Stimulated activated CD4-positive, alpha-beta T cell treated with anti-CD3 and anti-CD28 coated beads, Interleukin-4, amount 100 ng/mL, for 1 hour (primary cell): ENCODE measurements at places on chromosomes 2 and 18.

DNA sequence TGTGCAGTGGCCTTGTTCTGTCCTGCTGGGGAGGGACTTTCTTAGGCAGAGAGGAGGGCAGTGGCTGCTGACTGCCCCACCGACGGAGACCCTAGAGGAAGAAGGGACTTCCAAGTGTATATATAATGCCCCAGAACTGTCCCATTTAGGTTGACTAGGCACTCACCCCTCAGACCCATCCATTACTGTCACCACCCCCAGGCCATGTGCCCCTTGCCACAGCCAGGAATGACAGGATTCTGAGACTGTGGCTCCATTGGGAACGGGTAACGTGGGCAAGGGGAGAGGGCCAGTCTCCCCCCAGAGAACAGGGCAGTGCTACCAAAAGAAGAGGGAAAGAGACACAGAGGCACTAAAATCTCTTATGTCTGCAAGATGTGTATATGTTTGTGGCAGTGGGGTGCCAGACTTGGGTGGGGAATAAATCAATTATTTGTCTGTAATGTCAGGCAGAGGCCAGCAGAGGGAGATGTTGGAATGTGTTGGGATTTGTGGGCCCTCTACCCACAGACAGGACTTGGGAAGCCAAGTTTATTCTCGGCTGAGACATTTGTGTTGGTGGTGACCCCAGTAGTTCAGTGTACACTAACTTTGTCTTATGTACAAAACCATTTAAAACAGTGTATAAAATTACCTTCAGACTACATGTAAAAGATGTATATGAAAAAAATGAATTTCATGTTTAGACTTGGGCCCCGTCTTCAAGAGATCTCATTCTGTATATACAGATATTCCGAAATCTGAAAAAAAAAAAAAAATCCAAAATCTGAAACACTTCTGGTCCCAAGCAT, 24.0 kb upstream of the TMEM37 start:
- no peak for DNase-seq

DNA sequence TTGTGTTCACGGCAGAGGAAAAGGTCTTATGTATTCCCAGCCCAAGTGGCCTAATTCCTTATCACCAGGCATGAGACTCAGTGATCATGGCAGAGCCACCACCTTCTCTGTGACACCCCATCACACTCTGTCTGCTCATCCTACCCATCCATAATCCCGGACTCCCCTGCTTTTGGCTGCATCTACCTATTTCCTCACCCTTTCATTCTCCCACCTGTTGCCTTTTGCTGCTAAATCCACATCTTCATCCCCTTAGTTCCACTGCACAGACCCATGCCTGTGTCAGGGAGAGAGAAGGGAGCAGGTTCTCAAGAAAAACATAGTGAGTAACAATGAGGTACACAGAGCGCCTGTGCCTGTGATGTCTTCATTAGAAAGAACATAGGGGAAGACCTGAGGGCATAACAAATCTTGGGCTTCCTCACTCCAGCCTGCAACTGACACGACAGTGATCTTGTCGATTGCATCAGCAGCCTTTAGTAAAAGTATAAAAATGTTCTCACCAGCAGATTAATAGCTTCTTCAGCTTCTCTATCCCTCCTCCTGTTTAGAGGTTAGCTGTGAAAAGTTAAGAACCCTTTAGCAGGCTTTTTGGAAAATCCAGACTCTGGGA, 246.5 kb upstream of the SPRED2 start:
- no peak for DNase-seq

DNA sequence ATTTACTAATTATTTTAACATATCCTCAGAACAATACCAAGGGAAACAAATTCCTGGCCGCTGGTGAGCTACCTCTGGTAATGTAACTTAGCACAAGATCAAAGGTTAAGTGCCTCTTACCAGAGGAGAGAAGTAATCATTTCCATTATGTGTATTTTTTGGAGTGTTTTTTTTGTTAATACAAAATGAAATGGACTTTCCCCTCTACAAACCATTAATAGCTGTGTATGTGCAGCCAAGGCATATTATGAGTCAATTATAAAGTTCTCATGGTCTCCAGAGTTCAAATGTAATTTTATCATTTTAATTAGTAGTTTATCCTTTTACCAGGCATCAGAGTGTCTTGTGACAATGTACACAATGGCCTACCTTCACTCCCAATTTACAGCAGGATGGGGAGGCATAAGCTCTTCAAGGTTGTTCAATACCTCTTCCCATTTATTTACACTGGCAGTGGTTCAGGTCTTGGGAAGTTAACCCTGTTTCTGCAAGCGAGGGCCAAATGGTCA, 242.2 kb downstream of the TGIF1 start:
- DNase-seq = no peak

- no peak for DNase-seq
These were observed 357.1 kb upstream of the TNP1 start for GRCh38 chr2:217216982-217217381.

DNA sequence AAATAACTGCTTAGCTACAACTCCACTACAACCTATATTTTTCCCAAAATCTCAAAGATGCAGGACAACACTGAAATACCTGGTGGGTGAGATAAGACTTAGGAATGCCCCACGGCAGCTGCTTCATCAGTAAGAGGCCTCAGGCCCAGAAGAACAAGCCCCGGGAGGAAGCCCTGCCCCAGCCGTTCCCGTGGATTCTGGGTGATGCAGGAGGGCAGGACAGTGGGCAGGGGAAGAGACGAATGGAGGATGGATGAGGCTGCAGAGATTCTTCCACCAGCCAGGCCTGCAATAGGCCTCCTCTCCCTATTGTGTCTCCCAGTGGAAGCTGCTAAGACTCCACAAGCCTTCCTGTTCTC, 197.9 kb upstream of the HDAC4 start:
- DNase-seq = no peak

DNA sequence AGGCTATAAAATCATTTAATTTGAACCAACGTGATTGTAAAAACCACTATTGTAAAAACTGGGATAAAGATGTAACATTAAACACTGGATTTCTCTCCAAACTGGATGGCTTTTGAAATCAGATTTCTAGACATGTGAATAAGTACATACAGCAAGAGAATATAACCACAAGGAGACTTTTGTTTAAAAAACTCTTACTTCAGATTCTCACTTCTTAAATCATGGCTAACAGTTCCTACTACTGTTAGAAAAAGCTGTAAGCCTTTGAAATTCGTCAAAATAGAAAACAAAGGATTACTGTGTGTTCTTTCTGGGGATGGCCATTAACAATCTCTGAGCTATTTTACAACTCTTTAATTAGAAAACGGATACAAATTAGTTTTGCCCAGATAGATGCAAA, 39.4 kb upstream of the SH3BP4 start:
- DNase-seq = no peak

- no peak for DNase-seq
These were observed 100.1 kb downstream of the GALNT13 start for GRCh38 chr2:153971855-153972254.

DNA sequence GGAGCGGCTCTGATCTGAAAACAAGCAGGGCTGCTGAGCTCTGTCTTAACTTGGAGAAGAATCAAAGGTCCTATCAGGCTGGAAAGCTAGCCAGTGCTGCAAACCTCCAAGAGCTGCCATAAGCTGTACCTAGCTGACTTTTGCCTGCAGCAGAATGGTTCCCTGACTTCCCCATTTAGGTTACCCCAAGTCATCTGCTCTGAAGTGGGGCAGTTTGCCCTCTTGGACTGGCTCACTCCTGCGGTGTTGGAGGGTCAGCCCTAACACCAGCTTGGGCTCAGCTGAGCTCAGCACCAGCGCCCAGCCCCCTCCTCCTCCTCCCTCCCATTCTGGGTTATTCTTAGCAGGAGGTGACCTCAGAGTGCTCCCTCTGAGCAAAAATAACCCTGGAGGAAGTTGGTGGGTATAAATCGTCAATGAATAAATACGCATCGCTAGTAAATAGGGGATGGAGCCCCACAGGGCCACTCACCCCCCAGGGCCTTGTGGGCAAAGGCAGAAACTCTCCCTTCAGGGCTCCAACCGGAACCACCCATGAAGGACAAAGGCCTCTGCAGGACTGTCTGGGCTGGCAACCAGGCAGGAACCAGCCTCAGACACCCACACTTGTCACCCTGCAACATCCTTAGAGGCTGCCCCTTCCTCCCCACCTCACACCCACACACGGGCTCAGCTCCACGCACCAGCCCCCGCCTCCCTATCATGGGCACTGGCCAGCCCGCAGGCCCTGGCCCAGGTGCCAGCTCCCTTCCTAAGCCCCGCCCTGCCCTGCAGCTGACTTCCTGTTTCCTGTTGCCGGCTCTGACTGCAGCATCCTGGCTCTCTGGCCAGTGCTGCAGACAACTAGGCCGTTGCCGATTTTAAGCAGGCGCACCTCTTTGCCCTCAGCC, 46.9 kb downstream of the DNMT3A start:
- peak; percentile 67 for DNase-seq

- no peak for DNase-seq
These were observed 25.5 kb upstream of the EDAR start for GRCh38 chr2:109014476-109014875.

- no peak for DNase-seq
These were observed 84.5 kb upstream of the SNTG2 start for GRCh38 chr2:866009-866680.

GRCh38 chr2:86087936-86088850, 17.5 kb downstream of the POLR1A start:
- DNase-seq = no peak

DNA sequence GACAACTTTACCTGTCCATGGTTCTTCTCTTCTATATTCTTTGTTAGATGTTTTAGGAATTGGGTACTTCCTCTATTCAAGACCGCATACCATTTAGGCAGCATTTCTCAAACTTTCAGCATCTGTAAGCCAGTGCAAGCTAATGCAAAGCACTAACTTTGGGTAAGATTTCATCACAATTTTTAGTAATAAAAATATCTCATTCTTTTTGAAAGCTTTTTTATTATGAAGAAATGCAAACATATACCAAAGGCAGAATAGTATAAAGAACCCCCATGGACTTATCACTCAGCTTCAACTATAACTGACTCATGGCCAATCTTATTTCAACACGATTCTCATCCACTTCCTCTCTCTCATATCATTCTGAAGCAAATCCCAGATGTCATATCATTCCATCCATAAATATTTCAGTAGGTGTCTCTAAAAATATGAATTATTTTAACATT, 32.9 kb downstream of the INO80C start:
- DNase-seq = no peak

GRCh38 chr2:71465961-71466300, 12.6 kb downstream of the DYSF start:
- DNase-seq = no peak

DNA sequence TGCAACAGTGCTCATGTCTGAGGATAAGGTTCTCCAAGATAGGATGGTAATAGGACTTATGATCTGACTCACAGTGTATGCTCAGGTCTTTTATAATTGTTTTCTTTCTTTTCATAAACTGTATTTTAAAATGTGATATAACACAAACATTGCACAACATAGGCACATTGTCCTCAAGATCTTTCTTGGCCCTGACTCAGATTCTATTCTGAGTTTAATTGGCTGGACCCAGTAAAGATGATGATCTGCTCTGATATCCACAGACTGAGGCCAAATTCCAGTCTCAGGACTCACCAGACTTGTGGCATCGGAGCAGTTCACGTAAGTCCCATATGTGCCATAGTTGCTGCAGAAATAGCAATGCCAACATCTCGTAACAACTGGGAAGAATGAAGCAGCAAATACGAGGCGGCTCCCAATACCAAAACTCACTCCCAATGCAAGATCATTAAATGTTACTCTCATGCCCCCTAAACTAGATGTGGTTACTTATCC, 448.9 kb upstream of the SLC14A2 start:
- DNase-seq = no peak

DNA sequence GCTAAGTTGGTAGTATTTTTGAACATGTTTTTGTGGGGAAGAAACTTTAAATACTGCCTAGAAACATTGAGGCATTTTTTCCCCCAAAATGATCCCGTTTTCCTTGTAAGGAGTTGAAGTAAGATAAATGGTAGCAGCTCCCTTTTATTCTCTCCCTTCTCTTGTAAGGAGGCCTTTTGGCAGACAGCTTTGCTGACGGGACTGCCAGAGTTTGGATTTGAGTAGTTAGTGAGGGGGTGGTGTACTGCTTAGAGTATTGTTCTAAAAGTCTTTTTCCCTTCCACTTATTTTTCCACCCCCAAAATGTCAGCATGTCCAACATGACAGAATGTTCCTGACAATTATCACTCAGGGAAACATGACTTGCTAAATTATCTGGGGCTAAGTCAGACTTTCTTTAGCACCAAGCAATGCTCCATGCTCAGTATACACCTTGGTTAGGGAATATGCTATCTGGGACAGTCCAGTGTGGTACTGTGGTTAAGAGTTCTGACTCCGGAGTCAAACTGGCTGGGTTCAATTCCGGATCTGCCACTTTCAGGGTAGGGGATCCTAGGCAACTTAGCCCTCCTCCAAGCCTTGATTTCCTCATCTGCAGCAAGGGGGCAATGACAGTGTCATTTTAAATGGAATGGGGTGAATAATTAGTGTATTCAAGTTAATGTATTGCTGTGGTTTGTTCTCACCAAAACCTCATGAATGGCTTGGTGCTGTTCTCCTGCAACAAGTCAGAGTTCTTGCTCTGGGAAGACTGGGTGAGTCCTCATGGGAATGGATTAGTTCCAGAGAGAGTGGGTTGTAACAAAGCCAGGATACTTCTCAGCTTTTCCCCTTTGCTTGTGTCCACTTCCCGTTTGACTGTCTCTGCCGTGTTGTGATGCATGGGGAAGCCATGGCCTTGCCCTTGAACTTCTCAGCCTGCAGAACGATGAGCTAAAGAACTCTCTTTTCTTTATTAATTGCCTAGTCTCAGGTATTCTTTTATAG, 116.2 kb downstream of the TANC1 start:
- DNase-seq = no peak

GRCh38 chr18:10264260-10264659, 190.2 kb upstream of the APCDD1 start:
- no peak for DNase-seq

DNA sequence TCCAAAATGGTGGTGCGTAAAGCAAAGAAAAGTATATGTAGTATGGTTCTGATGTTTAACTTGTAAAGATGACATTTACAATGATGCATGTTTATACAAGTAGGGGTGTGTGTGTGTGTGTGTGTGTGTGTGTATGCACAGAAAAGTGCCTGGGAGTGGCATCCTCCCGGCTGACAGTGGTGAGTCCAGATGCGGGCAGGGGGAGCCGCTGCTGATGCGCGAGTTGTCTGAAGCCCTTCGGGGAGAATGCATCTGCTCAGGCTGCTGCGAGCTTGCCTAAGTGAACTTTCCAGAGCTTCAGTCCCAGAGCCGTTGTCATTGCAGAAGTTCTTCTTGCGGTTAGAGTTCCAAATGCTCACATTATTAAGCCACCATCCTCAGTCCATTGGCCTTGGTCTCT, 429.7 kb upstream of the HS6ST1 start:
- DNase-seq = no peak

DNA sequence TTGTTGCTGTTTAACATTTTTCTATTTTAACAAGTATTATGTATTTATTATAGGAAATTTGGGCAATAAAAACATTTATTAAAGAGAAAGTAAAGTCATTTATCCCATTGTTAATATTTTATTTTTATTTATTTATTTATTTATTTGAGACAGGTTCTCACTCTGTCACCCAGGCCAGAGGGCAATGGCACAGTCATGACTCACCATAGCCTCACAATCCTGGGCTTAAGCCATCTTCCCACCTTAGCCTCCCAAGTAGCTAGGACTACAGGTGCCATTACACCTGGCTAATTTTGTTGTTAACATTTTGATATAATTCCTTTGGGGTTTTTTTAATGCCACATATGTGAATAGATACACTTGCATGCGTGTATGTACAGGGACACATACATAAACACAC, 165.9 kb upstream of the STON1 start:
- no peak for DNase-seq
